Activated T-cell treated with anti-CD3 and anti-CD28 coated beads, Interleukin-2, amount 50 U/mL, for 4 hours (primary cell): ENCODE measurements at places on chromosomes 2 and 18.

DNA sequence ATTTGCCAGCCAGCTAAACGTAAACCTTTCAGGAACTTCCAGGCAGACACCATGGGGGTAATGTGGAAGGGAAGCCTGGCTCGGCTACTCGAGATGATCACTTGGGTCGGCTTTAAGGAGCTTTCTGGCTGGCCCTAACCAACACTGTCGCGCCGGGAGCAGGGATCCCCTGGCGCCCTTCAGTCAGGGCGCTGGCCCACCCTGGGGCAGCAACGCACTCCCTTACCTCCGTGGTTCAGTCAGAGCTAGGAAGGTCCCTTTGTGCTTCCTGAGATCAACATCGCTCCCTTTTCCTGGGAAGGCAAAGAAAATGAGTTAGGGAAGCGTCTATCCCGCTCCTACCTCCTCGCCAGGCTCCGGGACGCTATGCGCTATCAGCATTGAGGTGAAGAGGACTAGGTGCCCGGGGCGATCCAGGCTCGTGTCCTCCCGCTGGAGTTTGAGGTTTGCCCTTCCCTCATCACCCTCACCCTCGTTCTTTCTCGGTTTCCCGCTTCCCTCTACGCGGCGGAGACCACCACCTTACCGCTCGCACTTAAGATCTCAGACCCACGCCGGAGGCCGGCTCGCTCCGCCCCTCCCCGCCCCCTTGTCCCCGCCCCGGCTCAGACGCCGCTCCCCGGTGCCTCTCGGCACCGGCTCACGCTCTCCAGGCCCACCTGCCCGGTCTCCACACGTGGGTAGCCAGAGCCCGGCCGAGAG lies 449 bp upstream of the ATRAID start:
- no peak for DNase-seq

GRCh38 chr18:6118080-6118479 lies 222.8 kb upstream of the TMEM200C start:
- DNase-seq: no peak

DNA sequence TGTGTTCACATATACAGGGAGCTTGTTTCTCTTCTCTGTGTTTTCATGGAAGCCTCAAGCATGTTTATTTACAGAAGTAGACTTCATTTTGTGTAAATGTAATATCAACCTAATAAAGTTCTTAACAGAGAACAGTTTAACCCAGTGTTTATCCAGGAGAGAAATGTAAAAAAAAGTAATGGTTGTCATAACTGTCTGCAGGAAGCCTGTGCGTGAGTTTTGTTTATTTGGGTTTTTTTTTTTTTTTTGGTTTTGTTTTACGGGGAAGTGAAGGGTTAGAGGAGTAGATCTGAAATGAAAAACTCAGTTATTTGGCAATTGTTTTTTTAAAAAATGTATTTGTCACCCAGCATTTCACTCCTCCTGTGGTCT lies 124.7 kb downstream of the RAPGEF4 start:
- no peak for DNase-seq

GRCh38 chr2:88866756-88867155 lies 175.3 kb downstream of the RPIA start:
- no peak for DNase-seq

DNA sequence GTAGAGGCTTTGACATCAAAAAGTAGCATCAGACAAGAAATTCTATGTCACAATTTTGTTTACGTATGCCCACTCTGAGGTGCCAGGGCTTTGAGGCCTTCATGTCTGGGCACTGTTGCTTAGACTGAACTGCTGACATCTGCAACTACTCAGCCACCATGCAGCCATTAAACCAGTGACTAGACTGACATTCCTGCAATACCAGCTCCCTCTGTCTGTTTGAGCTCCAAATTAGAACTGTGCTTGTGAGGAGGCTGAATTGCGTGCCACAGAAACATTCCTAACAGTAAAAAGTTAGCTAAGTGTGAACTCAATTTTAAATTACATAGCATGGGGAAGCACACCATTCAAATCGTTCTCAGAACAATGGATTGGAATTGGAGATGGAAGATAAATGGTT lies 163.2 kb downstream of the INSIG2 start:
- no peak for DNase-seq

DNA sequence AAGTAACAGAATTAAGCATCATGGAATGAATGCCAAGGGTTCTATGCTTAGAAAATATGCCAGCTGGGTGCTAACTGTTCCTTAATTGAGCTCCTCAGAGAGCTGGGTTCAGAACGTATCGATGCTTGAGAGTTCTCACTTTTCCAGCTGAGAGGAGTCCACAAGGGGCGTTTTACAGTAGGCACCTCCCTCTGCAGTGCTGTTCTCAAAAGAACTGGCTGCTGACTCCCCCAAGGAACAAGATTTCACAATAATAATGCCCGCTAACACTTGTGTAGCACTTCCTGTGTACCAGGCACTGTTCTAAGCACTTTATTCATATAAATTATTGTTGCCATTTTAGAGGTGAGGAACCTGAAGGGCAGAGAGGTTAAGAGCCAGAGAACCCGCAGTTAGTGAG lies 18.1 kb upstream of the TMEM237 start:
- no peak for DNase-seq

DNA sequence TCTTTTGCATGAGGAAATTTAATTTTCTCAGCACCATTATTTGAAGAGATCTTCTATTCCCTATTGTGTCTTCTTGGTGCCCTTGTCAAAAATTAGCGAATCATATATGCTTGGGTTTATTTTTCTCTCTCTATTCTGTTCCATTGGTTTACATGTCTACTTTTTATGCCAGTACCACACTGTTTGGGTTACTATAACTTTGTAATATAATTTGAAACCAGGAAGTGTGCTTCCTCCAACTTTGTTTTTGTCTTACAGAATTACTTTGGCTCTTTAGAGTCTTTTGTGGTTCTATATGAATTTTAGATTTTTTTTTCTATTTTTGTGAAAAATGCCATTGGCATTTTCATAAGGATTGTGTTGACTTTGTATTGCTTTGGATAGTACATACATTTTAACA lies 17.6 kb downstream of the ALMS1 start:
- DNase-seq: no peak

DNA sequence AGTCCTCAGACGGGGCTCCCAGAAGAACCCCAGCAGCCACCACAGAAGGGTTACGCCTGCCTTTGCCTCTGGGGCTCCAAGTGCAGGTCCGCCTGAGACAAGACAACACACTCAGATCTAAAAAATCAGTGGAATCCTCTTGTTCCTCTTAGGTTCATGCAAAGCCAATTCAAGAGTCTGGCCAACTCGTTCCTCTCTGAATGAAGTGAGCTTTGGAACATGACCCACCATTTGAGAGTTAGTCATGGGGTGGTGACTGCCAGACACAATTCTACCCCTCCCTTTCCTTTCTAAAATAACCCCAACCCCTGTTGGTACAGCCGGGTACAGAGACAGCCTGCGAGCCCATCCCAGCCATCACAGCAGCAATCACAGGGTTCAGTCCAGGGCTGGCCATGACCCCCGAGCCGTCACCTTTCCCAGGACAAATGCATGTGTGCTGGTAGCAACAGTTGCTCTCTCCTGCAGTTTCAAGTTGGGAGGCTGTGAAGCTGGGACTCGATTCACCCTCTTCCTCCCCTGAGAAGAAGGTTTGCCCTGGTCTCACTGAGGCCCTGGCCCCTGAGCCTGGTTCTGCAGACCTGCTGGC lies 183.1 kb upstream of the SH3BP4 start:
- DNase-seq: no peak

GRCh38 chr18:66226782-66227181 lies 377.1 kb downstream of the CDH19 start:
- DNase-seq: no peak

DNA sequence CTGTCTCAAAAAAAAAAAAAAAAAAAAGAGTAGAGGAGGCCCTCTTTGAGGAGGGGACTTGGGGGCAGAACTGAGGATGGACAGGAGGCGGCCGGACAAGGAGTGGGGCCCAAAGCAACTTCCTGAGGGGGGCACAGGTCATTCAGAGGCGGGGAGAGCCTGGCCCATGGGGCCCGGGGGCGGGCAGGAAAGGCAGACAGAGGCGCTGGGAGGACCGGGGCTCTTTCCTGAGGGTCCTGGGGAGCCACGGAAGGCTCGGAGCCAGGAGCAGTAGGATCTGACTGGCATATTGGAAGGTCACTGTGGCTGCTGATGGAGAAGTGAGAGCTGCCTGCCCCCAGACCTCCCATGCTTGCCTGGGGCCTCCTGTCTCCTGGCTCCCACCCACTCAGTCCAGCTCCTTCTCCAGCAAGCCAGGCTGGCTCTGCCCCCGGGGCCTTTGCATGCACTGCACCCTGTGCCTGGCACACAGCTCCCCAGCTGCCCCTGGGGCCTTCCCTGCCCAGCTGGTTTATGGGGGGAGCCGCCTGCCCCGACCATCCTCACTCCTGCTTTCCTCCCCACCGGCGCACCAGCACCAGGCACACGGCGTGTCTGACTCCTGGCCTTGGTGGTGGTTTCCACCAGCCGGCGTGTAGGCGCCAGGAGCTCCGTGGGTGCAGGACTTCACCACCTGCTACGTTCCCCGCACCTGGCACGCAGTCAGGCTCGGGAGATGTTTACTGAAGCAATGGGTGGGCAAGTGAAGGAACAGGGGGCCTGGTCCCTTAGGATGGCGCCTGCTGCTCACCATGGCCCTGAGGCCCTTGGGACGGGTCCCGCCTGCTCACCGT lies 5.6 kb downstream of the ESPNL start:
- peak; percentile 3 for DNase-seq

DNA sequence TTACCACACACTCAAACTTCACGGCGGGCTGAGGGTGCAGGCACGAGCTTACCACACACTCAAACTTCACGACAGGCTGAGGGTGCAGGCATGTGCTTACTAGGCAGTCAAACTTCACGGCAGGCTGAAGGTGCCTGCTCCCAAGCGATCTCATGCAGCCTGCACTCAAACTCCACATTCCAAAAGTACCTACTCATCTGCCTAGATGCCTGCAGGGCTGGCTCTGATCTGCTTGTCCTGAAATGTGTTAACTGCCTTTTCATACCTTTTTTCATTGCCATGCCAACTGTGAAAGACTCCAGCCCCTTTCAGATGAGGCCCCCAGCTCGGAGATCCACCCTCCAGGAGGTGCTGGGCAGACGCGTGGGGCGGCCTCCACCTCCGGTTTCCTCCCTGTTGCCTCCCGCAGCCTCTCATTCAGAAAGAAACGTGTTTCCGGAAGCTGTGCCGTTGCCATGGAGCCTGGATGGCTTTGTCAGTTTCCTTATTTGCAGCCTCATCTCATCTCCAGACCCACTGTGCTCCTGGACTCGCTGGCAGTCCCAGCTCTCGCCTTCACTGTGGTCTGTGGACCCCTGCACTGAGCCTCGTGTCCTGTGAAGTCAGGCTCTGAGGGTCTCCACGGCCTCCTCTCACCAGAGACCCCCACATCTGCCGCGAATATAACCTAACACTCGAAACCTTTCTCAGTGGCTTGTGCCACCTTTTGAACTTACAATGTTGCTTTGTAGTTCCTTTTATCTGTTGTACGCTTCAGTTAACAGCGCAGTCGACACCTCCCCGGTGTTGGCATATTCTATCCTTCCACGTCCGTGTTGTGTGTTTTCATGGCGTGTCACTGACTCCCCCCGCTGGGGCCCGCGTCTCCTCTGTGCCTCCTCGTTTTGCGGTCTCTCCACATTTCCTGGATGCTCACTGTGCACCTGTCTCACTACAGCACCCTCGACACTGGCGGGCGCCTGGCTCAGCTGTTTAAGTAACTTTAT lies 106.1 kb upstream of the ALKAL2 start:
- DNase-seq: peak; percentile 45

GRCh38 chr2:237120916-237121315 lies 35.2 kb downstream of the COPS8 start:
- no peak for DNase-seq

GRCh38 chr2:157182204-157182709 lies 75.2 kb upstream of the GALNT5 start:
- no peak for DNase-seq

DNA sequence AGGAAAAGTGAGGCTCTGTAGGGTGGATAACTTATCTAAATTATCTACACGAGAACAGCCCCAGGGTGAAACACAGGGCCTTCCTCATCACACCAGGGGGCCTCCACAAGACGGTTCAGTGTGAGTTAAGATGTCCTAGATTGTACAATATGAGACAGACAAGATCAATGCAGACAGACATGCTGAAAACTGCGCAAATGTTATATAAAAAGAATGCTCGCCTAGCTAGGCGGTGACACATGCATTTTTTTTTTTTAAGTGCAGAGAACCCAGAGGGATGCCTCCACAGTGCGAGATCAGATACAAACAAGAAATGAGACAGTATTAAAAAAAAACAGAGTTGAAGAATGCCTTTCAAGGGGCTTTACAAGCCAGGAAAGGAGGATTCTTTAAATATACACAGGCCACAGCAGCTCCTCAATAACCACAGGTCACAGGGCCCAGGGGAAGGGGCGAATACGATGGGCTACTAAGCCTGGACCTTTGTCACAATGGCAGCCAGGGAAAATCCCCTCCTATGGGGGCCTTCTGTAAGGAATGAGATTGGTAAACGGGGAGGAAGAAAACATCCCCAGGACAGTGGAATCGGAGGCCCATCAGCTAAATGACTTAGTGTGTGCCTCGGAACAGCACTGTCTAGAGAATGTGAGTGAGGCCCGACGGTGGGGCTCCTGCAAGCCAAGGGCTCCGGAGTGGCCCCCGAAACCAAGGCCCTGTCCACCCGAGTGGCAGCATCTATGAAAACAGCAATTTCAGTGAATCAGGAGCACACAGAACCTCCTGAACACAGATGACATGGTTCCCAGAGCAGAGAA lies 48.9 kb downstream of the ADCY3 start:
- no peak for DNase-seq

DNA sequence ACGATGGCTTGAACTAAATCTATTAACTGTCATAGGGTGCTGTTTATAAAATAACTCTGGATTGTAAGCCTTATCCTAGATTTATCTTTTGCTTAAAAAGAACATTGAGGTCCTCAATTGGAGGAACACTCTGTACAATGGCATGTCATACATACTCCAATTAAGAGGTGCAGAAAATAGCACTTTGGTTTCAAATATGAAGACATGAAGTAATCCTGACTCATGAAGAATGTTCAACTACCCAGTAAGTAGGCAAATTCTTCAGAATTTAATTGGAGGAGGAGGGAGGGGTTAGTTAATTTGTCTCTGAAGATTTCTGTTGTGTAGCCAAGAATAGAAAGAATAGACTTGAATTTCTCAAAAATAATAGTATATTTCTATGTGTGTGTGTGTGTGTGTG lies 36.1 kb downstream of the DCC start:
- no peak for DNase-seq

GRCh38 chr2:160657196-160657595 lies 163.6 kb upstream of the RBMS1 start:
- no peak for DNase-seq

- DNase-seq: no peak
Measured at GRCh38 chr18:51654488-51655326, 457.2 kb upstream of the MEX3C start.
